Activated T-helper 1 cell treated with anti-CD3 and anti-CD28 coated beads, Interleukin-2, amount 50 U/mL, for 16 hours (primary cell): ENCODE measurements at places on chromosomes 4 and X.

DNA sequence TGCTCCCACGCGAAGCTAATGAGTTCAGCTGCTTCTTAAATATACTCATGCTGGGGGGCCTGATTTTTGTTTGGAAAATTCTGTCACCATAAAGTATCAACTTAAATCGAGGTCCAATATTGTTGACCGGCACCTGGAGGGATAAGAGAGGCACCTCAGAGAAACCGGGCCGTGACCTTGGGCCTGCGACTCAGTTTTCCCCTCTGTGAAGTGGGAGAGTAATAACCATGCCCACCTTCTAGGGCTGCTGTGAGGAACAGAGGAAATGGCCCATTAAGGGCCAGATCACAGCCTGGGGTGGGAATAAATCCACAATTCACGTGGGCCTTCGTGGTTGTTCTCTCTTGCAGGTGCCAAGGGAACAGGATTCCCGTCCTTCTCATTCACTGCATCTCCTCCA, 39.4 kb downstream of the ZBTB49 start:
- no peak for DNase-seq

- no peak for DNase-seq
Measured at GRCh38 chr4:5979981-5980380, 38.2 kb downstream of the C4orf50 start.

- DNase-seq: no peak
Measured at GRCh38 chr4:108965472-108966076, 202.7 kb upstream of the ETNPPL start.

DNA sequence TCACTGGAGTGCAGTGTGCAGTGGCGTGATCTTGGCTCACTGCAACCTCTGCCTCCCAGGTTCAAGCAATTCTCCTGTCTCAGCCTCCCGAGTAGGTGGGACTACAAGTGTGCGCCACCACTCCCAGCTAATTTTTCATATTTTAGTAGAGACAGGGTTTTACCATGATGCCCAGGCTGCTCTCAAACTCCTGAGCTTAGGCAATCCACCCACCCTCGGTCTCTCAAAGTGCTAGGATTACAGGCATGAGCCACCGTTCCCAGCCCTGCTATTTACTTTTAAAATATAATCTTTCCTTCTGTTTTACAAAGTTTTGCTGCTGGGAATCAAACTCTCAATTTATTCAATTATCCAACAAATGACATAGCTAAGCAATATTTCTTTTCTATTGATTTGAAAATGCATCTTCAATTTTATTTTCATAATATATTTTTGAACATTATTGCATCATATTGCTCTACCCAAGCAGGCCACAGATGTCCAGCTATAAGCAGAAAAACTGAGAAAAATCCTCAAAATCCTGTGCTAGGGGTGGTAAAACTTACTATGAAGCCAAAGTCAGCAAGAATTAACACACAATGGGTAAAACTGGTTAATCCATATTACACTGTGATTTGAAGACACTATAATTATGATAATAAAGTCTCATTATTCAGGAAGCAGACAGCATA, 5.2 kb downstream of the TIFA start:
- no peak for DNase-seq

DNA sequence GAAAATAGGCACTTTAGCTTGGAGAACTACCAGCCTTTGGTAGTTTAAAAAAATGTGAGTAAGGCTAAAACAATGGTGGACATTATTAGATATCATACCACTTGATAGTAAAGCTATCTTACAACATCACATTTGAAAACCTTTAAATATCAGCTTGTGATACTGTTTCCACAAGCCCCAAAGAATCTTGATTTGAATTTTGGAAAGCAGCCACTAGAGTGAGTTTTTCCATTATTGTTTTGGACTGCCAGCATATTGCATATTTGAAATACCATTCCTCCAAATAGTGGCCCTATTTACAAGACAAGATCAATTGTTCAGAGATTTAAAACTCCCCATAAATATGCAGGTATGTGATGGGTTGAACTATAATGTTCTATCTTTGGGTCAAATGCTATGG, 303.0 kb upstream of the PRPS2 start:
- DNase-seq: no peak

DNA sequence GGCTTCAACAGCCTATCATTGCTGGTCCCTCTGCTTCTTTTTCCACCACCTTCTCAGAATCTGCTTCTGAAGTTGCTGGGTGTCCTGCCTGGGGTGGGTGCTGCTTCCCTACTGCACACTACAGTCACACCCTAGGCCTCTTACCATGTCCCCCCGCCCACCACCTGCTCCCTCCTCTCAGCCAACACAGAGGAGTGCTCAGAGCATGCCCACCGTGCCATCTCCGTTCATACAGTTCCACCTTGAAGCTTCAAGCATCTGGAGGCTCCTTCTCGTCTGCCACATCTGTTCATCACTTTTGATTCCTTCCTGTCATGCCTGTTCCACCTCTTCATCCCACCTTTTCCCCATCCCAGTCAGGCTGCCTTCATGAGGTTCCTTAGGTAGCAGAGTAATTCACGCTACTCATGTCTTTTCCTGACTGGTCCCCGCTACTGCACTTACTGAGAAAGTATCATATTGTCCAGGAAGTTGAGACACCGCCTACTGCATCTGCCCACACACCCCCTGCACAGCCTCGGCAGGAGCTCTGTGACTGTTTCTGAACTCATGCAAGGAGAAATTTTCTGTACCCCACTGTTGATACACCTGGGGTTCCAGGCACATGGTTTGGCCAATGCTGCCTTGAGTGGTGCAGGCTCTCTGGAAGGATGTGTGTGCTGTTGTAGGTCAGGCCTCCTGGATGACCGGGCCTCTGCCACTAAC, 39.5 kb downstream of the HADH start:
- DNase-seq: no peak

DNA sequence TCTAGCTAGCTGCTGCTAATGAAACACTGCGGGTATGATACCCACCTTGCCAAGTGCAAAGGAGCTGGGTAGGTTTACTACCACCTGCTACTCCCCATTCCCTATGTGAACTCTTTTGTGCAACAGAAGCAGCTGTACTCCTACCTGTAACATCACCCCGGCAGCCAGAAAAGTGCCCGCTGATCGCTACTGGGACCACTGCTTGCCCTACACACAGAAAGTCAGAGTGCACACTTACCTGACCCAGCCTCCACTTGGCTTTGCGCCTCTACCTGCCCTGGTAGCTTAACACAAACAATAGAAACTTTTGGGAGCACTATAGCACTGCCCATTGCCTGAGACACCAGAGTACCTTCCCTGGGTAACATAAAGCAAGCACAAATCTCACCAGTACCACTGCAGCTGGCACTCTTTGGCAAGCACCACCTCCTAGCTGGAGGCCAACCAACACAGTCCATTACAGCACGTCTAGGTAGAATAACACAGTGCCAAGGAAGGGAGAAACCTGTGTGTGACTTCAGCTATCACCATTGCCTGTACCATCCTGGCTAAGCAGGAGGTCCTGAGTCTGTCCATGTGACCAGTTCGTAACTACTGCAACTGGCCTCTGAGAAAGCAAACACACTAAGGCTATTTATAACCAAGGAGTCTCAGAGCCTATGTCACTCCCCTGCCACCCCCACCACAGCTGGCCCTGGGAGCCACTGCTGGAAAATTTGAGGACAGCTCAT, 80.1 kb downstream of the CENPC start:
- no peak for DNase-seq

GRCh38 chrX:25869761-25870160, 268.4 kb upstream of the MAGEB18 start:
- no peak for DNase-seq

GRCh38 chr4:69594382-69594781, 45.1 kb downstream of the UGT2A2 start:
- no peak for DNase-seq

- DNase-seq: no peak
Measured at GRCh38 chr4:15010038-15010585, 7.8 kb downstream of the CPEB2 start.

DNA sequence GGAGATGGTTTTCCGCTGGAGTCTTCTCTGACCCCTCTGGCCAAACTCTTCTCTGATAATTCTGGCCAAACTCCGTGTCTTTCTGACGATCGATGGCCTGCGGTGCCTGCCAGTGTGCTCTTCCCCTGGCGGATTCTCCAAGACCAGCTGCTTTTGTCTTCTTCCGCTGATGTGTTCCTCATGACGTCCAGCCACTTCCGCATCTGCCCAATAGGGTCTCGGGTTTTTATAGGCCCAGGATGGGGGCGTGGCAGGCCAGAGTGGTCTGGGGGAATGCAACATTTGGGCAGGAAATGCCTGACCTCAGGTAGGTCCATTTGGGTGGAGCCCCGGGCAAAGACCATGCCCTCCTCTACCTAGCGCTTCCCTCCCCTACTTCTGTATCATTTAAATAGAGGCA, 1542.1 kb downstream of the STIM2 start:
- DNase-seq: no peak

GRCh38 chr4:113636438-113636818, 125.1 kb downstream of the CAMK2D start:
- DNase-seq: no peak

- DNase-seq: no peak
Measured at GRCh38 chr4:53012738-53013137, 150.6 kb downstream of the RASL11B start.

GRCh38 chr4:105620640-105621323, 68.4 kb downstream of the ARHGEF38 start:
- no peak for DNase-seq

- DNase-seq: no peak
Measured at GRCh38 chr4:119138046-119138445, 2.4 kb downstream of the MYOZ2 start.

- DNase-seq: no peak
Measured at GRCh38 chr4:78024085-78024484, 33.0 kb upstream of the FRAS1 start.

GRCh38 chr4:53558065-53558801, 33.1 kb downstream of the LNX1 start:
- no peak for DNase-seq

DNA sequence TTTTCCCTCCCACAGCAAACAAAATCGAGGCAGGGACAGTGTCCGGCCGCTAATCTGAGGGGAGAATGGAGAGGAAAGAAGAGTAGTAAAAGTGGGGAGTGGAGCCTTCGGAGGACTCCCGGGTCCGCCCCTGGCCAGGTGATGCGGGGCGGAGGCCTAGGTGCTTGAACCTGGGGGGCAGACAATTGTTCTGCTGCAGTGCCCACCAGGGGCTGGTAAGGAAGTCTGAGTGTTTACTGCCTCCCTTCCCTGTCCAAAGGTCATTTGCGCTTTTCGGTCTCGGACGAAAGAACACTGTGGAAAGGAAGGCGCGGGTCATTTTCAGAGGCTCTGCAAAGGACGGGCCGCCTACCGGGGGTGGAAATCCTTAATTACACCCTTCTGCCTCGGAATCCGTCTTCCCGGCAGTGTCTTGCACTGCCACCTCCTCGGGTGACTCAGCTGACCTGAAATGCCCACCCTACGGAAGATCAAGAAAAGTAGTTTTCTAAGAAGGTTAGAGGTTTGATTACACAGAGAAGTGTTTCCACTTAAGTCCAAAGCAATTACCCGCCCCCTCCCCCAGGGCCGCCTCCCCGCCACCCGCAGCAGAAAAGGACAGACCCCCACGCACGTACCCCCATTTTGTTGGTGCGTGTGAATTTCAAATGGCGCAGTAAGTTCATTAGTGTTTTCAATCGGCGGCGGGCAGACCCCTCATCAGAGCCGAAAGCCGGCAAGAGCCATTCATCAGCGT, 99.9 kb upstream of the TENM3 start:
- DNase-seq: no peak

GRCh38 chr4:154507156-154507555, 15.6 kb upstream of the DCHS2 start:
- DNase-seq: no peak

- DNase-seq: no peak
Measured at GRCh38 chr4:82380831-82381230, 7.0 kb upstream of the HNRNPD start.

- no peak for DNase-seq
Measured at GRCh38 chrX:71634366-71634765, 16.1 kb upstream of the CXCR3 start.

GRCh38 chr4:74534936-74535335, 90.0 kb downstream of the AREG start:
- no peak for DNase-seq

DNA sequence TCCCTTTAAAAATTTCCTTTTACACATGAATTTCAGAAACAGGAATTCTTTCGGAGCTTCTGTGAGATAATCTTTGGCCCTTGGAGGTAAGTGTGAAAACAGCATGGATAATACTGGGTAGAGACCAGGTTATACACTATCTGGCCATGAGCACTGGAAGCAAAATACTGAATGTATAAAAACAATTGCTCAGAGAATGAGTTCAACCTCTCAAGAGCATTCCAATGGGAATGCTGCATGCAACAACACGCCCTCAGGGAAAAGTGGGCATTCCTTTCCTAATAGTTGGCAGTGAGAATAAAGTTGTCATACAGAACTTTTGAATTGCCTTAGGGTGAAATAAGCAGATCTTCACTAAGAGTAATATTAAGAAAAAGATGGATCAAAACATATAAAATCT, 574.8 kb upstream of the DIPK2B start:
- DNase-seq: no peak

- no peak for DNase-seq
Measured at GRCh38 chrX:103635436-103635835, 6.7 kb downstream of the TCEAL1 start.

DNA sequence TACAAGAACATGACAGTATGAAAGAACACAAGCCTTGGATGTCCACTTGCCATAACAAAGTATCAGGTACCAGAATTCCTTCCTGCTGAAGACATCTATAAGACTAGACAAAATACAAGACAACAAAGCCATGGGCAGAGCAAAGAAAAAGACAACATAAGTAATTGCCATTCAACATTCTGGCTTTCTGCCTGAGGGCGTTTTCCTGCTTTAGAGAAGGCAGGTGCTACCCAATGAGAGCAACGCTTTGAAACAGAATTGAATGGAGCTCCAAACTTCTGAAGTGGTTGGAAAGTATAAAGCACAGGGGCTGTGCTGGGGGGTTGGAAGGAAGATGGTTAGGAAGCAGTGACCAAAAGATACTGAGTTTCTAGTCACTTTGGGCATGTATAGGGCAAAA, 30.1 kb downstream of the PDE5A start:
- no peak for DNase-seq

- DNase-seq: no peak
Measured at GRCh38 chr4:170698334-170698733, 608.6 kb upstream of the AADAT start.

- no peak for DNase-seq
Measured at GRCh38 chr4:182240161-182241130, 2.8 kb upstream of the TENM3 start.

GRCh38 chrX:102859550-102859871, 77.6 kb upstream of the RAB40AL start:
- DNase-seq: no peak

GRCh38 chr4:182805321-182805720, 111.9 kb downstream of the DCTD start:
- DNase-seq: no peak

- no peak for DNase-seq
Measured at GRCh38 chrX:79336869-79337815, 30.0 kb downstream of the ITM2A start.

DNA sequence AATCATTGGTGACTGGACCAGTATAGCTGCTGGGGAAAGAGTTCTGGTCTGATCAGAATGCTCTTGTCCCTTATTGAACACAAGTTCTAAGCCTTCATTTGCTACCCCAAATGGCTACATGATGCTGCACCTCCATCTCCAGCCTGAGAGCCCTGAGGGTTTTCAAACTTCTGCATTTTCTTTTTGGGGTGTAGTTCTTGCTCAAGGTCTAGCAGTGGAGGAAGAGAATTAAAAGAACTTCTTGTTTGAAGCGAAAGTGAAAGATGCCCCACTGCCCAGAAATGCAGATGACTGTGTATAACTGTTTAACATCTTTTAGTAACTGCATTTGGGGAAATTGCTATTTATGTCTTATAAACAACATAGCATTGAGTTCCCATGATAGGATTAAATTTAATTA, 38.5 kb downstream of the LAMTOR3 start:
- DNase-seq: no peak

- no peak for DNase-seq
Measured at GRCh38 chrX:105837232-105837631, 14.9 kb downstream of the NRK start.
